ENCODE measurements at places on chromosomes 3 and 15.
A peak's percentile ranks its signal among the peaks of the same experiment; 100 is the strongest.

- DNase-seq, result no peak
Observed at GRCh38 chr3:42855219-42855546, 20.5 kb downstream of the CYP8B1 start.

DNA sequence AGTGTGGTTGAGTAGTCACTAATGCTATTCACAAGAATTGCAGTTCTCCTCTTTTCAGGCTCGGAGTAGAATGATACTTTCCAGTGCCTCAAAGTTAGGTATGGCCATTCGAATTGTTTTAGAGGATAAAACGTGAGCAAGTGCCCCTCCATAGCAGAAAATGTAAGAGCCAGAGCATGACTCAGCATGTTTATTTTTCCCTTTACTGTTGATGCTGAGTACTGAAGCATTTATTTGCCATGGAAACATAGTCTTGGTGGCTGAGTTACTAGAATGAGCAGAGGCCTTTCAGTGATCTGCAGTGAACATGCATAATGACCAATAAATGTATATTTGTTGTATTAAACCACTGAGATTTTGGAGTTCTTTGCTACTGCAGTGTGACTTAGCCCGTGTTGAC, 540.6 kb downstream of the NLGN1 start:
- no peak for DNase-seq

- DNase-seq, result no peak
Observed at GRCh38 chr15:59845942-59846499, 156.9 kb upstream of the BNIP2 start.

- no peak for DNase-seq
Observed at GRCh38 chr15:65634356-65634755, 12.6 kb downstream of the SLC24A1 start.

- DNase-seq, result no peak
Observed at GRCh38 chr3:28134198-28134597, 107.2 kb upstream of the CMC1 start.

DNA sequence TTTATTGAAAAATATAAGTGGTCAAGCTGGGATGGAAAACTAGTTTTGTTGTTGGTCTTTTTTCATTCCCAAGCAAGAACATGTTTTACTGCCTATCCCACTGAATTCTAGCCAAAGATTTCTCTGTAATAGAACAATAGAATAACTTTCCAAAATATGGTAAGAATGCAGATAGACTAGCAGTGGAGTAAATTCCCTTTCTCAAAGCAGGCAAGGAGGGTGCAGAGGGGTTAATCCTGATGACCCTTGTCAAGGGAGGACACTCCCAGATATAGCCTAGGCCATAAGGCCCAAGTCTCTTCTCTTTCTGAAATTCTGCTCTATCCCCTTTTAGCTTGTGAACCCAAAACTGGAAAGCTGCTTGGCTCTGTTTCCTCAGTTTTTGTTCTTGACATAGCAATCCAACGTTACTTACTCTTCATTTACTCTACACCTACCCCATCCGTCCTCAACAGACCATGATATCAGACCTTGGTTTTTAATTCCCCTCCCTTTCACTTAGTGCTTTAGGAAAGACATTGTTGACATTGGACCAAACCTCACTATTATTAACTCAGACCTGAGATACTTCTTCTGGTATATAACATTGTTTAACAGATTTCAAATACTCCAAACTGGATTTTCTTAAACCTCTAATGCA, 453.6 kb upstream of the THBS1 start:
- no peak for DNase-seq

GRCh38 chr3:48952510-48953118, 34.0 kb downstream of the ARIH2 start:
- no peak for DNase-seq

- DNase-seq, result no peak
Observed at GRCh38 chr3:129567176-129567705, 24.3 kb downstream of the H1-8 start.

- no peak for DNase-seq
Observed at GRCh38 chr3:121598564-121598963, 5.4 kb downstream of the FBXO40 start.

DNA sequence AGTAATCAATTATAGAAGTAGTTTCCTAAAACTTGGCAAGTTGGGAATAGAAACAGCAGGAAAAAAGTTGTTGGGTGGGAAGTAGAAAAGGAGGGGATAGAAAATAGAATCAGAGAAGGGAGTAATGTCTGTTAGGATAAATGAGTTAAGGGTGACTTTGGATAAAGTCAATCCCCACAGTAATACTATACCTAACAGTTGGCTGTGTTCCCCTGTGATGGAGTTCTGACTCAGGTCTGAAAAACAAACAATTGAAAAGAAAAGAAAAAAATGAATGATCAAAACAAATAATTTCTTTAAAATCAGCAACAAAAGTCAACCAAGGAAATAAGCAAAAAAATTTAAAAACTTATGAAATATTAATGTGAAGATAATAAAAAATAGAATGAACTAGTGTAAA, 50.3 kb downstream of the EMC4 start:
- DNase-seq, result peak; percentile 23

- DNase-seq, result no peak
Observed at GRCh38 chr3:45887759-45888511, 1.6 kb downstream of the CCR9 start.

GRCh38 chr15:92077353-92078085, 224.0 kb downstream of the SLCO3A1 start:
- peak; percentile 11 for DNase-seq

DNA sequence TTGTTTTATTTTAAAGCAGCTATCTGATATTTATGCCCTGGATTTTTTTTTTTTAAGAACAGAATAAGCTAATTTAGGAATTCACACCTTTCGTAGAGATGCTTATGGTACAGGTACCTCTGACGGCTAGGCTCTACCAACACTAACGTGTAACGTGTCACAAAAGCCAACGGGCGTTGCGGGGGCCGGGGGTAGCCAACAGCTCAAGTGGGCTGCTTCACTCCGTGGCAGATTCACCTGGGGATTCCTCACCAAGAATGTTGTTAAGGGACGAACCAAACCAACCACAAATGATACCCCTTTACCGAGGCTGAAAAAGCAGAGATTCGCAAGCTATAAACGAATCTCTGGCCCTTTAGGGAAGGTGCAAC, 1.0 kb downstream of the TMCC1 start:
- no peak for DNase-seq

DNA sequence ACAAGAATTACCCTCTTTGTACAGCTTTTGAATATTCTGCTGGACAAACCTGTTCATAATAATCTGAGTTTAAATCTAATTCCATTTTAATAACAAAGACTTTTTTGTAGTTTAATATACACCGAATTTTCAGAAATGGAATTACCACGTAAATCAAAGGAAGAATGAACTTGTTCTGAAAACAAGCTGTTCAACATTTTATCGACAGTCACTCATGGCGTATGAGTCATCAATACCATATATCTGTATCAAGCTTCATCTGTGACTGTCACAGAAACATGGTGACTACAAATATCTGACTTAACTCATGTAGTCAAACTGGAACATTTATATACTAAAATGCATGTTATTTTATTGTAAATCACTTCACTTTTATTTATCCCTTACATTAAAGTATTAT, 90.0 kb downstream of the EFL1 start:
- no peak for DNase-seq

DNA sequence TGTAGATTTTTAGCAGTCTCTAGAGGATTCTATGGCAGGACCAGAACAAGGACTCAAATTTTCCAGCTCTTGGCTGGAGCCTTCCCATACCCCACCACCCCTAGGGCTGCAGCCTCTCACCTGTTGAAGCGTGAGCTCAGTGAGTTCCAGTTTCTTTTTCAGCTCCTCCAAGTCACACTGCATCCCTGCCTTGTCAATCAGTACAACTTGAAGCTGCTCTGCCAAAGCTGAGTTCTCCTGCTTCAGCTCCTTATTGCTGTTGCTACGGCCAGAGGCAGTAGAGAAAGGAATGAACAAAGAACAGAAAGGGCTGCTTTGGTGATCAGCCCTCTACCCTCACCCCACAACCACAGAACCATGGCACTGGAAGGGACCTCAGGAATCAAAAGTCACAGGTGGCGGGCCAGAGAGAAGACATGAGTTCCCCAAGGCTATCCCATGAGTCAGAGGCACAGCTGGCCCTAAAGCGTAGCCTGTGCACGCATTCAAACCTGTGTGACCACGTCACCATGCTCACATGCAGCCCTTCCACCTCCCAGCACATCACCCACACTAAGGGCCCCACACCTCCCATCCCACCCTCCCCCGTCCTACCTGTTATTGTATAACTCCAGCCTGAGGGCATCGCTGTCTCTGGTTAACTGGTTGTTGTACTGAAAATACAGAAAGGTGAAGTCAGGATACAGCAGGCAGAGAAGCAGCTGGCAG, 83.3 kb upstream of the C2CD4B start:
- DNase-seq, result no peak

DNA sequence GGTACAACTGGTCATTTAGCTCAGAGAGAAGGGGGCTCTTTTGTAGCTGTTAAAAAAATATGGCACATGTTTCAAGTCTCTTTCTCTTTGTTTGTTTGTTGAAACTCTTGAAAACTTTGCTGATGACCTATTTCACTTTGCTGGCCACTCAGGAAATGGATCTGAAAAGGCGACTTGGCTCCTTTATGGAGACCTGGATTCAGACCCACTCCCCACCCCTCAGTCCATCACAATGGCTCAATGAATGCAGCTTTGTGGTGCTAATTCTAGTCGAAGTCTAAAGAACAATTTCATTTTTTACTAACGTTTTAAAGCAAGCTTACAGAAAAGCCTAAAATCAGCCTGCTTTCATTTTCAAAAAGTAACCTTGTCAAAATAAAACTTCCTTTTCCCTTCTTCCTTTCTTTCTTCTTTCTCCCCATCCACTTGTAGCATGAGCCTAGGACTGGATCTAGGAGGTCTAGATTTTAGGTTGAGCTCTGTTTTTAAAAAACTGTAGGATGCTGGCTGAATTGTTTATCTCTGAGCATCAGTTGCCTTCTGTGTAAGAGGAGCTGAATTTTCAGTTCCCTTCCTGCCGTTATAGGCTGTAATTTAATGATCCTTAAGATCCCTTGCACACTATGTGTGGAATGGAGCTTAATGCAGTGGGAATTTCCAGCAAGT, 165.5 kb upstream of the FEZF2 start:
- no peak for DNase-seq

DNA sequence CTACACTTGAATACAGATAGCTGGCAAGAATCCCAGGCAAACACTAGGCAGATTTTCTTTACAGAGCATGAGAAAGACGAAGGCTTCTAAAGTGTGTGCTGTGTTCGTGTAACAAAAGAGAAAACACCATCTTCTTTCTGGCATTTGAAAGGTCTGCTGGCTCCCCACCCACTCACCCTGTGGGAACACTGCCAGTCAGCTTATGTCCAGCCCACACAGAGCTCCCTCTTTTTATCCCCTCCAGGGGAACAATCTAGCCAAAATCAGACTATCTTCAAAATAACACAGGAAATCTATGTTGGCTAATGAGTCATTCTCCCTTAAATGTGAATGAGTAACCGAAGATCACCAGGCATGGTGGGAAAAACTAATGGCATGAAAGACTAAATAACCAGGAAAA, 45.6 kb upstream of the PAQR5 start:
- peak; percentile 86 for DNase-seq

DNA sequence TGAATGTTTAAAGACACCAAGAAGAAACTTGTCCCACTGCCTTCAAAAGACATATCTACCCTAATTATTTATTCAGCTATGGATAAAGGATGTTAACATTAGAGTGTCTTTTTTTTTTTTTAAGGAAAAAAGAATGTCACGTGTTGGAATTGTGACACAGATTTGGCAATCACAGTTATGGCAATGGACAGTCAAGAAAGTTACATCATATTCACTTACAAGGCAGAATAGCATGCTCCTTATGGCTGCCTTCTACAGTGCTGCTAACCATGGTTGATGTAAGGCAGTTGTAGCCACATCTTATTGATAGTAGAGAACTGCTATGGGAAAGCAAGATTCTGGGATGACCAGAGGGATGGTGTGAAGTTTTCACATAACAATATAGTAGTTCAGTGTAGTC, 128.8 kb upstream of the ZBTB20 start:
- no peak for DNase-seq

GRCh38 chr3:101902041-101902440, 52.7 kb downstream of the NFKBIZ start:
- peak; percentile 86 for DNase-seq

GRCh38 chr3:177604181-177604580, 406.9 kb upstream of the TBL1XR1 start:
- no peak for DNase-seq

- DNase-seq, result no peak
Observed at GRCh38 chr3:52704611-52705437, 767 bp downstream of the GLT8D1 start.

GRCh38 chr3:126782536-126782935, 78.5 kb downstream of the CHCHD6 start:
- peak; percentile 95 for DNase-seq

DNA sequence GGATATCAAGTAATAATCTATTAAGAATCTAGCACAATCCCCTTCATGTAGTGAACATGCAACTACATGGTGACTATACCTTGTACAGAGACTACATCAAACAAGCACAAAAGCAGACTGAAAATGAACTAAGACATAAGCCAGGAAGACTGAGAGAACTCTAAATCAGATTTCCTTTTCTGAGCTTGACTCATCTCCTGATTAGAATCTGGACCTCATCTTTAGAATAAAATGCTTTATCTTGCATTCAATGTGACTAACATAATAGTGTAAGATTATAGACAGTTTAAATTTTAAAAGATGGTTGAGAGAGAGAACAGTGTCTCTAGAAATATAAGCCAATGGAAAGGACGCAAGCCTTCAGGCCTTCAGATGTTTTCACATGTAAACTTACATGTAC, 17.5 kb upstream of the PKM start:
- DNase-seq, result no peak

GRCh38 chr15:59311195-59311594, 61.5 kb downstream of the MYO1E start:
- DNase-seq, result no peak

DNA sequence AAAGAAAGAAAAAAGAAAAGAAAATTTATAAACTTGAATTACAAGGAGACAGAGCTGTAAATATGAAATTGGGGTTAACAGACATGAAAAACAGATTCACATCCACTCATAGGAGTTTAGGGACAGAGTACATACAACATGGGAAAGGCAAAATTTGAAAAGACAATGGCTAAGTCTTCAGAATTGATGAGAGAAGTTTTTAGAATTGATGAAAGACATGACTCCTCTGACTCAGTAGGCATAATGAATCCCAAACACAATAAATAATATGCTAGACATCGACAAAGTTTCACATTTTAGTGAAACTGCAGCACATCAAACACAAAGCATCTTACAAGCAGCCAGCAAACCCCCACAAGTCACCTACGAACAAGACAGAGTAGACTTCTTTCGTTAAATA, 84.4 kb upstream of the MELTF start:
- no peak for DNase-seq

GRCh38 chr3:120113128-120114116, 19.2 kb upstream of the GSK3B start:
- peak; percentile 71 for DNase-seq

Measured in HS-27A (cell line).